Left lobe of liver (tissue), 2 donors: ENCODE measurements at places on chromosomes 12 and 14. TPM values are rescaled to one million over a fixed set of nuclear protein-coding genes. Genes with fewer than 3 reads are reported as not detected.

Gene TROAP
- 0.48 TPM for total RNA-seq

Gene SSTR1
- 8.2 TPM for total RNA-seq

Gene WIF1
- total RNA-seq = 0.08 TPM

Gene MYH6
- total RNA-seq = not detected

Gene FBXW8
- 6.1 TPM for total RNA-seq

Gene TMEM253
- total RNA-seq = 0.15 TPM

Gene CCDC177
- total RNA-seq = 0.08 TPM

Gene CHGA
- 0.20 TPM for total RNA-seq

Gene CRIP1
- 3.2 TPM for total RNA-seq

Gene TMEM179
- total RNA-seq = 0.30 TPM

Gene HOTAIR
- not detected for total RNA-seq

Gene KCNK13
- 0.38 TPM for total RNA-seq

Gene FIGNL2
- 0.68 TPM for total RNA-seq

Gene SERPINA10
- total RNA-seq = 200 TPM

Gene LRRC43
- total RNA-seq = 0.35 TPM

Gene RASSF8
- 9.0 TPM for total RNA-seq

Gene KRT80
- total RNA-seq = 0.28 TPM

Gene ERH
- total RNA-seq = 53.2 TPM

Gene PTHLH
- 0.10 TPM for total RNA-seq

Gene APOF
- 188 TPM for total RNA-seq

Gene GALNT8
- total RNA-seq = not detected

Gene FKBP3
- total RNA-seq = 24.1 TPM

Gene SLC2A3
- 9.4 TPM for total RNA-seq

Gene ADGRD1
- total RNA-seq = 11.6 TPM

Gene ERBB3
- 93.2 TPM for total RNA-seq
